ENCODE measurements at places on chromosomes 2 and 18.
A peak's percentile ranks its signal among the peaks of the same experiment; 100 is the strongest.

DNA sequence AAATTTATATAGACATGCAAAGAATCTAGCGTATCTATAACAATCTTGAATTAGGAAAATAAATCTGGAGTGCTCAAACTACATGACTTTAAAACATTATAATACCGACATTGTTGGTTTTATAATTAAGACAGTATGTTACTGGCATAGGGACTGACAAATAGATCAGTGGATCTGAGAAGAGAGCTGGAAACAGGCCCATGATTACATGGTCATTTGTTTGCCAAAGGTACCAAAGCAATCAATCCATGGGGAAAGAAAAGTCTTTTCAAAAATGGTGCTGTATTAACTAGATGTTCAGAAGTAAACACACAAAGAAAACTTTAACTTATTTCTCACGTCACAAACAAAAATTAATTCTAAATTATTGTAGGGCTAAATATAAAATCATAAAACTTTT lies 124.2 kb downstream of the BCL2L11 start:
- DNase-seq = no peak

DNA sequence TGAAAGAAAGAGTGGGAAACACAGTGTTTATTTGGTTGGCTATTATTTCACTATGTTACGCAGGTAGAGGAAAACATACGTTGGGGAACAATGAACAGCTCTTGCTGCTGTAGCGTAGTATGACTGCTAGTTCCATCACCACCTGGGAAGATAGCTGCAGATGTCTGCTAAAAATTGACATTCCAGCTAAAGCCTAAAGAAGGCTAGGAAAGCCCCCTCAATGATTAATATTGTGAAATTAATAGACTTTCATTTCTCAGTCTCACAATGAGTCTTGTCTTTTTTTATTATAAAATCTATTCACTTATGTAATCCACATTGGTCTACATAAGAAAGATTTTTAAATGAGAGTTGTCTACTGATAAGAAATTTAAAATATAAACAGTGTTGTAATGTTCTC lies 165.7 kb downstream of the CPS1 start:
- DNase-seq = no peak

- DNase-seq = no peak
These were observed 511.8 kb upstream of the RAB12 start for GRCh38 chr18:8097399-8097798.

DNA sequence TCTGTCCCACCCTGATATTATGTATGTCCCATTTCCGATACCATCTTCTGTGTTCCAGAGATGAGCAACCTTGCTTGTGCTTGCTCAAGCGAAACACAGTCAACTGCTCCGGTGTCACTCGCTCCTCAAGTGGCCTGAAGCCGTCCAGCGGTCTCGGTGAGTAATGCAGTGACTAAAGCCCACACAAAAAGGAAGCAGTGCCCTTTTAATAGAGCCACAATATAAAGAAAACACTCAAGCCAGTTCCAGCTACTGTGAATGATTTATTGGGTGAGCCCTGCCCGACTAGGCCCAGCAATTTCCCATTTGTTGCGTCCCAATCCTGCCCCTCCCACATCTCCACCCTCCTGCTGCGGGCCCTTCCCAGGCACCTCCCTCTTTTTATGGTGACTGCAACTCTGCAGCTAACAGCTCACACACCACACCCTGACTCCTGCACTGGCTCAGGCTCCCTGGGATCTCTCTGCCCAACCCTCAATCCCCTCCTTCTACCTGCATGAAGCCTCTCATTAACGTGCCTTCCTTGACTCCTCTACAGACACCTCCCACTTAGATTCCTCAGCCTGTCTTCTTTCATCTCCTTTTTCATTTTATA lies 44.2 kb upstream of the DSC1 start:
- DNase-seq = no peak

DNA sequence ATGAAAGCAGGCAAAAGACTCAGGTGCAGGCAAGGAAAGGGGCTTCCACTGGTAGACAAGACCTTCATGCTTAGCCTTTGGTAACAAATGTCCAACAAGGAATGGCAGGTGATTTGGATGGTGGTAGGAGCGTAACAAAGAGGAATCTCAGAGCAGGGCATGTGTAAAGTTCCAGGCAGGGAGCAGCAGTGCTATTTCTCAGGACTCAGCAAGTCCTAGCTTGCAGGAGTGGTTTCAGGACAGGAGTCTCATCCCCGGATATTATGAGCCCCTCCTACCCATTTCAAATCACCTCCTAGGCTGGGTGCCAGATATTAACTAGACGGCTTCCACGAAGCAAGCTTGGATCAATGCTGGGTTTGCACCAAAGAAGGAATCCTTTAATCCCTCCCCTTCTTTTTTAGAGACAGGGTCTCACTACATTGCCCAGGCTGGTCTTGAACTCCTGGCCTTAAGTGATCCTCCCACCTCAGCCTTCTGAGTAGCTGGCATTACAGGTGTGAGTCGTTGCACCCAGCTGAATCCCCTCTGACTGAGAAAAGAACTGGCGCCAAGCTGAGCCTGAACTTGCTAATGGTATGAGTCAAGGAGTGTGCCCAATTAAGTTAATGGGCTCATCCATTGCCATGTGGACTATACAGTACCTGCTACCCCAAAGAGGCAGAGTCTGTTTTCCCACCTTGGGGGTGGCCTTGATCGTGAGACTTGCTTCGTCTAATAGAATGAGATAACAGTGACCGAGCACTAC lies 190.3 kb downstream of the ARL4C start:
- no peak for DNase-seq

GRCh38 chr18:40006634-40007033 lies 1948.4 kb upstream of the PIK3C3 start:
- no peak for DNase-seq

GRCh38 chr2:28633204-28633603 lies 118.4 kb upstream of the PPP1CB start:
- no peak for DNase-seq

DNA sequence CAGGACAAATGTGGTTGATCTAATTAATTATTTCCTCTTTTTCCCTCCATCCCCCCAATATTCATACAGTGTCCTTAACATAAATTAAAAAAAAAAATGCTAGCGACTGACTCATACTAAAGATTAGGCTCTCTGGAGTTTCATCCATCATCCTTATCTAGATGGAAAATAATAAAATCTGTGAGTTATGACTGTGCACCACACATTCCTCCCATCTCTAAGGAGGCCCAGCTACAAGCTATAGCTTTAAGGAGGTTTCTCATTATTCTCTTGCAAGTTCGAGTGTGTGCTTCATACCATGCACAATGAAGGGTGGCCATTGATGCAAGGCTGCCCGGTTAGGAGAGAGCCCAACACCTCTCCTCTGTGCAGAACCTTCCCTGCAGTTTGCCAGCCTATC lies 77.3 kb downstream of the XDH start:
- no peak for DNase-seq

- no peak for DNase-seq
These were observed 87.3 kb downstream of the ANTXR1 start for GRCh38 chr2:69100220-69100723.

GRCh38 chr2:234446404-234447076 lies 50.3 kb downstream of the ARL4C start:
- DNase-seq = peak; percentile 68

DNA sequence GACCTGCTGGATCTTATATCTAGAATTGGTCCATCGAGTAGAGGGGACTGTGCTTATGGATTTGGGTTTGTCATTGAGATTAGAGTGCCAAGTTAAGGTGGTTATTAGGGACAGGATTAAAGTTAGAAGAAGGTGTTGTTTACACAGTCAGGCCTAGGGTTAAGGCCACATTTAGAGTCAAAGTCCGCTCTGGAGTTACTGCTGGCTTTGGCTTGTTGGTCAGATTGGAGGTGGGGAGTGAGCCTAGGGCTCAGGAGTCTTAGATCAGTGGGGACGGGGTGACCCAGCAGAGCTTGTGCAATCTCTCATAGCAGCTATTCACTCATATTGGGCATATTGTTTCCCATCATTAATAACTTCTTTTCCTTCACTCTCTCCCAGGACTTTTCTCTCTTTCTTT lies 13.5 kb upstream of the EPAS1 start:
- DNase-seq = no peak

DNA sequence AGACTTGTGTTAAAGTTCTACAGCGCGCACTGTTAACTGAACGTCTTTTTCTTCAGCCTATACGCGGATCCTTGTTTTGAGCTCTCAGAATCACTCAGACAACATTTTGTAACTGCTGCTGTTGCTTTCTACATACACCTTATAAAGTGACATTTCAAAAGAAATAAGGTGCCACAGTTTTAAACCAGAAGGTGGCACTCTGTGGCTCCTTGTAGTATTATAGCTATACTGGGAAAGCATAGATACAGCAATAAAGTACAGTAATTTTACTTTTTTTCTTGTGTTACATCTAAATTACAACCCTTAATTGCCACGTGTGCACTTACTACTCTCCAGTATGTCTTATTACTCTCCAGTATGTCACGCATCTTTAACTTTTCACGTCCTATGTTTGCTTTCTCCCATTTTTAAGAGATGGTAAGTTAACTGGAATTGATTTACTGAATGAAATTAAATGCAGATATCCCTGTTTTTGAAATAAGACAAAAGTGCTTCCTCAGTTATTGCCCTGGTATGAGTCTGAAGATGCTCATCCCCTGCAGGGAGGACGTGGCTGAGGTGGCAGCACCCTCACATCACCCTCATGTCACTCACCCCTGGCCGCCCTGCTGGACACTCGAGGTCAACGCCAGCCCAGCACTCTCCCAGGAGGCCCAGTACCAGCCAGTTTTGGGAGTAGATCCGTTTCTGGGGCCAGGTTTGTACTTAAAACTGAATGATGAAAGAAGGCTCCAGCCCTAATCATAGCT lies 37.8 kb downstream of the GORASP2 start:
- no peak for DNase-seq
